ENCODE measurements at places on chromosomes 13 and 19.

DNA sequence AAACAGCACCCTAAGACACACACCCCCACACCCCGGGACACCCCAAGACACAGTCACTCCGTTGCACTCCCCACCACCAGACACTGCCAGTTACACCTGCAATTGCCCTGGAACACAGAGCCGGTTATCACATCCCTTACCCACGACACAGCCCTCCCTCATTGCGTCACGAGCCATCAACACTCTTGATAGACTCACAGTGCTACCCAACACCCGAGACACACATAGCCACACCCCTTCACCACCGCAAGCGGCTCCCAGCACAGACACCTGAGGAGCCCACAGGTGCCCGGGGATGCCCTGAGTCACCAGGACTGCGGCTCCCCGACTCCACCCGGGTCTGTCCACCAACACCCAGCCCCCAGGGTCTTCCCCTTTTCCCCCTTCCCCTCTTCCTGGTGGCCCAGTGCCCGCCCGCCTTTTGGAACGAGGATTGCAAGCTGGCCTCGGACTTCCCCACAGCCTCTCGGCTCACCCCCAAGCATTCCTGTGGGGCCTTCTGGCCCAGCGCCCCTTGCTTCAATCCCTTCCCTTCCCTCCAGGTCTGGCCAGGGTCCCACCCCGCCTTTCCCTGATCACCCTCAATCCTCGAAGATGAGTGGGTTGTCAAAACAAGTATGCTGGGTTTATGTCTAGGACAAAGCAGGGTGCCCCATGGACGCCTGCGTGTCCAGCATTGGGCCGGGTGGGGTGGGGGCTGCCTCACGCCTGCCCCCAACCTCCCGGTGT is 1.7 kb upstream of the PTGER1 start:
- DNase-seq, result no peak

- no peak for DNase-seq
Observed at GRCh38 chr13:62123409-62123808, 707.8 kb upstream of the PCDH20 start.

- DNase-seq, result no peak
Observed at GRCh38 chr13:45021250-45021649, 31.9 kb downstream of the GPALPP1 start.

- DNase-seq, result no peak
Observed at GRCh38 chr13:40345149-40345514, 321.3 kb downstream of the FOXO1 start.

DNA sequence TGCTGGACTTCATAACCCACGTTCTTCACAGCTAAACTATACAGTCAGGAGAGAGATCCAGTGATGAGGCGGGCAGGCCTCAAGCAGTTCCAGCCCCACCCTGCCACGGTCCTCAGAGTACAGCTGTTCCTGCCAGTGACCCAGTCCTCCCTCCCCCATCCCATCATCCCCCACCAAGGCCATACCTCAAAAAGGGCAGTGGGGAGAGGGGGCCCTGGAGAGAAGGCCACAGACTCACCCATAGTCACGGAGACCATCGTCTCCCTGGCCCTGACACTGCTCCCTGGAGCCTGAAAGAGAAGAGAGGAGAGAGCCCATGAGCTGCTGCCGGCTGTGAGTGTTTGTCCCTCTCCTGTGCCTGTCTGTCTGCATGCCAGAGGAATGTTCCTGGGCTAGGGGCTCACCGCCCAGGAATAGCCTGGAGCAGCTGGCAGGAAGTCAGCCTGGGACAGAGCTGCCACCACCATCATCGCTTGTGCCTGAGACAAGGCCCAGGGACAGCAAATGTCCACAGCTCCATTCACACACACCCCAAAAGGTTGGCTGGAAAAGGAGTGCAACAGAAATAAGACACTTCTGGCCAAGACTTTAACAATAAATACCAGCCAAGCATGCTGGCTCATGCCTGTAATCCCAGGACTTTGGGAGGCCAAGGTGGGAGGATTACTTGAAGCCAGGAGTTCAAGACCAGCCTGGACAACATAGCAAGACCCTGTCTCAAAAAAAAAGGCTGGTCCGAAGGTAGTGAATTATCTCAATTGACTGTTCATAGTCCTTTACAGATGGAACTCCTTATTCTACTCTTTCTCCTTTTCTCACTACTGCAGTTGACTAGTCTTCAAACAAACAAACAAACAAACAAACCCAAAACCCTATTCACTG is 6.4 kb downstream of the C19orf47 start:
- no peak for DNase-seq

- peak; percentile 52 for DNase-seq
Observed at GRCh38 chr19:6674868-6675305, 4.9 kb upstream of the TNFSF14 start.

DNA sequence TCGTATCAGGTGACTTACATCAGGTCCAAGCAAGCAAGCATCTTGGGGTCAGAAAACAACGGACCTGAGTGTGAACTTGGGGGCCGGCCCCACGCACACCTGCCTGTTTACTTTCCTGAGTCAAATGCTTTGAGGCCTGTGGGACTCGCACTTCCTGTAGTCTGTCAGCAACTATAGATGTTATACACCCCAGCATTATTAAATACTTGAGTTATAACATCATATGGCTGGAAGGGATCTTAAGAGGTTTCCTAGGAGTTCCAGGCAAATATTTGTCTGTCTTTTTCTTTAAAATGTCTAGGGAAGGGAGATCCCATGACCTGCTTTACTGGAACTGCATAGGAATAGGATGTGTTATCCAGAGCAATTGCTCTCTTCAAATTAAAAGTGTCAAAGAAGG is 280.6 kb downstream of the SHISA2 start:
- DNase-seq, result no peak

- DNase-seq, result no peak
Observed at GRCh38 chr19:2926341-2927031, 18.3 kb downstream of the ZNF77 start.
